ENCODE measurements at places on chromosomes 2 and 18. TPM values are rescaled to one million over a fixed set of nuclear protein-coding genes. Genes with fewer than 3 reads are reported as not detected.

STON1 gene
- 1.3 TPM for total RNA-seq

PLCL1 gene
- total RNA-seq, result 0.45 TPM

WDFY1 gene
- total RNA-seq, result 25.3 TPM

EPAS1 gene
- 16.2 TPM for total RNA-seq

RAD51AP2 gene
- not detected for total RNA-seq

CAVIN2 gene
- not detected for total RNA-seq

BOLL gene
- not detected for total RNA-seq

REG1B gene
- not detected for total RNA-seq

CYP26B1 gene
- total RNA-seq, result not detected

RESP18 gene
- total RNA-seq, result not detected

AGXT gene
- total RNA-seq, result not detected

TTN gene
- total RNA-seq, result 2.8 TPM

GRCh38 chr2:70715071-70715985, 52.7 kb downstream of the ADD2 start:
- no peak for DNase-seq

- peak; percentile 87 for DNase-seq
Observed at GRCh38 chr18:8754995-8755960, 49.9 kb downstream of the MTCL1 start.

- no peak for DNase-seq
Observed at GRCh38 chr2:58788402-58788801, 547.3 kb upstream of the FANCL start.

DNA sequence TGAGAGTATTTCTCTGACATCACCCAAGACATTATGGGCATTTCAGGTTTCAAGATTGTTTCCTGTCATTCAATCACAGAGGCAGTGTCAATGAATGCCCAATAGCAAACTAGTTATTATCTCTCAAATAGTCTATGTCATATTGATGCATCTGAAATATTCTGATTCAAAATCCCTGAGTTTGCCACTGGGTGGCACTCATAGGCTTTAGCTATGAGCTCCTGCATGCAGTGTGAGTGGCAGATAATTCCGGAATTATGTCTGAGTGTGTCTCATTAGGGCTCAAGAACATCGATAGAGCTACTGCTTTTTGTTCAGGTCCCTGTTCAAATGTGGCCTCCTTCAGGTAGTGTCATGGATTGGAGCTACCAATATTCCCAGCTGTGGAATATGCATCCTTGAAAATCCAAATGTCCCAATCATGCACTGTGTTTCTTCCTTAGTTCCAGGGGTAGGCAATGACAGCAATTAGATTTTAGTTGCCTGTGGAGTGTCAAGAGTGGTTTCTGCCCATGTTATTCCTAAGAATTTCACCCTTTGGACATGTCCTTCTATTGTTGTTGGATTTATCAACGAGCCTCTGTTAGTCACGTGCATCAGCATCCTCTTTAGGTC, 7.8 kb upstream of the OR6B3 start:
- DNase-seq, result peak; percentile 84

GRCh38 chr2:15435474-15435873, 125.7 kb downstream of the NBAS start:
- DNase-seq, result no peak

DNA sequence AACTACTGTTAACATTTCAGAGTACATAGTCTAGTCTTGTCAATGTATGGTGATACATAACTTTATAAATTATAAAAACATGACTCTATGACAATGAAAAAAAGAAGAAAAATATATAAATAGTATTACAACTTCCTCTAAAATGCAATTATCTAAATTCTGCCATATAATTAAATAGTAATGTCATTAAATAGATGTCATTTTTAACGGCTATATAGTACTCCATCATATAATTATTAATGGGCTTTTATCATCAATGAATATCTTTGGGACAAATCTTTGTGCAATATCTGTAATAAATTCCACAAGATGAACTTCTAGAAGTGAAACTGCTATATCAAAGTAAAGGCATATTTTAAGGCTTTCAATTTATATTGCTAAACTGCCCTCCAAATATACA, 24.8 kb downstream of the ATF2 start:
- DNase-seq, result no peak

- no peak for DNase-seq
Observed at GRCh38 chr18:2709316-2709715, 53.8 kb downstream of the SMCHD1 start.

DNA sequence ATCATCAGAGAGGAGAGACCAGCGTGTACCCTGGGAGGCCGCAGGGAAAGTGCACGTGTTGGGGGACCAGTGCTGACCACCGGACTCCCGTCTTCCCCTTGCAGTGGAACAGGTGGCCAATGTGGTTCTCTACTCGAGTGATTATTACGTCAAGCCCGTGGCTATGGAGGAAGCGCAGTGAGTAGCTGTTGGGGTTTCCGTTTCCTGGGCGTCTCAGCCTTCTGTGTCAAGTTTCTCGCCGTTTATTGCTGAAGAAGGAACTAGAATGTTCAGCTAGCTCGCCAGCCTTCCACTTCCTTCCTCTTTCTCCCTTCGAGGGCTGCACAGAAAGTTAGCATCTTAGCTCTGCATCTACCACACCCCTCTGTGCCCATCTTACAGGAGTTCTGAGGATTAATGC, 22.8 kb upstream of the DGKD start:
- peak; percentile 93 for DNase-seq

DNA sequence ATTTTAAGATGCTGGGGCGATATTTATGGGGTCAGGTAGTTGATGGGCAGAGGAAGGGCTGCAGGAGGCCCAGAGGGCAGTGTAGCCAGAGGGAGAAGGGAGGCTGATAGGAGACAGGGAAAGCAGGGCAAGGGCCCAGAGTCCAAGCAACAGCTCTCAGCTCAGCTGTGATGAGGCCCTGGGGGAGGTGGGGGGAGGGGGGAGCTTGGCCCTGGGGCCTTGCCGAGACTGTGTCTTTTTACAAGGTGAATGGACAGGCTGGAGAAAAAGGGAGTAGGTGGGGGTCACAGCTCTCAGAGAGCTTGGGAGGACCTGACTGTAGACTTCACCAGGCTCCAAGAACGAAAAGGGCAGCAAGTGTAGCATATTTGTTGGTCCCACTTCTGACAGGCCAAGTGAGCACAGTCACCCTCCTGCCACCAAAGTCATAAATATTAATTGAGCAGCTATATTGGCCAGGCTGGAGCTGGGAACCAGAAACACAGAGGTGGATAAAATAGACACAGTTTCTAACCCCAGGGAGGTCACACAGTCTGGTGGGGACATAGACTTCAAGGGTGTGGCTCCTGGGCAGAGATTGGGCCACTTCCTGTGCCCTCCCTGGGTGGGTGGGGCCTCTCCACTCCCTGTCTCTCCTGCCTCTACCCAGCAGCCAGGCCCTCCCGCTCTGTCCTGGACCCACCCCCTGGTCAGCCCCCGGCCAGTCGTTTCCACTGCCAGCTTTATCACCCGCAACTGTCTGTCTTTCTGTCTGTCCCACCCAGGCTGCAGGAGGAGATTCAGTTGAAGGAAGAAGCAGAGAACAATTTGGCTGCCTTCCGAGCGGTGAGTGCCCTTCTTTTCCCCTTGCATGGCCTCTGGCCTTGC, 1.4 kb downstream of the DES start:
- no peak for DNase-seq

DNA sequence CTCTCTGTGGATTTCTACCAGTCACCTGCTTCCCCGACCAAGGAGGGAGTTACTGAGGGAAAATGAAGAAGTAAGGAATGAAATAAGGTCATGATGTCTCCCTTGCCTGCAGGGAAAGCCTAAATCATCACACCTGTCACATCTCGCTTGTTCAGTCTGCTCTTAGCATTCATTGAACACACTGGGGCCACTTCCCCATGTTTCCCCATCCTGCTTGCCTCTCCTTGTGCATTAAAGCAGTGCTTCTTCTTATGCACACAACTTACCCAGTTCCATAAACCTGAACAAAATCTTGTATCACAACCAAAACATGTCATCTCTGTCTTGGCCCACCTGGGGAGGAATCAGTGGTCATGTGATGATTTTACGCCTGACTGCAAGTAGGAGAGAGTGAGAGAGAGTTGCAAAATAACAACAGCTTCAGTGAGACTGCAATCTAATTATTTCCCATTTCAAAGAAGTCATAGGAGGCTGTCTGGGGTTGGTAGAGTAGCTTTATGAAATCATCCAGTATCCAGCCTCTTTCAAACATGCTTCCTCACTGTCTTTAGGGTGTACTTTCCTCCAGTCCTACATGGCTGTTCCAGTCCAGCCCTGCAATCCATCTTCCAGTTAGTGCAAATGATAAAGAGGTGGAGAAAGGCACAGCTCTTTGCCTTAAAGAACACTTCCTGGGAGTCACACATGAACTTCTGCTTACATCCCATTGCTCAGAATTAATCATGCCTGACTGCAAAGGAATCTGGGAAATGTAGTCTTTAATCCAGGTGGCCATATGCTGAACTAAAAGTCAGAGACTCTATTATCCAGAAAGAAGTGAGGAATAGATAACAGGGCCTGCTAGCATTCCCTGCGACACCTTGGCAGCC, 220.1 kb downstream of the HAUS1 start:
- DNase-seq, result no peak

GRCh38 chr18:42274488-42275137, 319.6 kb downstream of the PIK3C3 start:
- DNase-seq, result no peak

GRCh38 chr2:55771612-55772011, 78.0 kb upstream of the PNPT1 start:
- no peak for DNase-seq

GRCh38 chr2:85342156-85342555, 12.2 kb downstream of the RETSAT start:
- no peak for DNase-seq

DNA sequence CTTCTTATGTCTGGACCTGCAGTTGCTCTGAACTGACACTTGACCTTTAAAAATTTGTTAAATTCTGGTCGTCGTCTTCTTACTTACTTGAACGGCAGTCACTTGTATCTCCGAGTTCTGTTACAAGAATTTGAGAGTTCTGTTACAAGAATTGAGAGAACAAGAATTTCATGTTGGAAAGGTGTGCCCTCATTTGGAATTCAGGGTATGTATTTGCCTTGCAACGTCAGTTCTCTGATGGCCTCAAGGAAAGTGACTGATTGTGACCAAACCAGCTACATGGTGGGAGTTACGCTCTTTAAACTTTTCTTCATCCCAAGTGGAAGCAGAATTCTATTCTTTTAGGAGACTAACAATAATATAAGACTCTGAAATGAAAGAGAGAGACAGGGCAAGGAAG, 320.0 kb upstream of the TRIB2 start:
- DNase-seq, result no peak

GRCh38 chr2:77142141-77142540, 380.0 kb downstream of the LRRTM4 start:
- DNase-seq, result no peak

DNA sequence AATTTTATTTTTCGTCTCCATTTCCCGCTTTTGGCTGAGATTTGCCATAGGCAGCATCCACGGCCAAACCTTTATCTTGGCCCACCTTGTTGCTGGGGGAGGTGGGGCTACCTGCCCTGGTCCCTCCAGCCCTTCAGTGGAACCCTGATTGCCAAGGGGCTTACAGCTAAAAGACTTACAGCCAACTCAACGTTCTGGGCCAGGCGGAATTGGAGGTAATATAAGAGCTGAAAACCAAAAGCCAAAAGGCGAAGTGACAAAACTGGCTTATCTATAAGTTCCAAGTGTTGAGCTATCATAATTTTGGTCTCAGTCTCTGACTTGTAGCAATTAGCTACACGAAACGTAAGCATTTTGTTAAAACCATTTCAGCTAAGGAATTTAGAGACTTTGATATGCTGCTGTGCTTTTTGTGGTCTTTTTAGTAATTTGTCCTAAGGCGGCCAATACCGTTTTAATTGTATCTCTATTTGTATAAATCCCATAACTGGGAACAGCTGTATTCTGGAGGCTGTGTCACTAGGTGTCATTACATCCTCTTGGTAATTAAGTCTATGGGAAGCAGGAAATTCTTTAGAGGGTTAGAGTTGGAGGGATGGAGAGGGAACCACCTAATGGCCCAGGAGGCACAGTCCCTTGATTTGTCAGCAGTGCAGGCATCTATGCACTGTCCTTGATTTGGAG, 24.0 kb downstream of the PDCD1 start:
- DNase-seq, result no peak

GRCh38 chr2:41375901-41376300, 671.9 kb upstream of the PKDCC start:
- no peak for DNase-seq

- DNase-seq, result no peak
Observed at GRCh38 chr2:15957881-15958713, 17.7 kb downstream of the MYCN start.

GRCh38 chr2:11983870-11984269, 237.4 kb downstream of the LPIN1 start:
- no peak for DNase-seq

GRCh38 chr2:19868224-19868623, 33.6 kb downstream of the TTC32 start:
- DNase-seq, result no peak

- DNase-seq, result peak; percentile 56
Observed at GRCh38 chr2:127397568-127398238, 9.9 kb upstream of the MAP3K2 start.

DNA sequence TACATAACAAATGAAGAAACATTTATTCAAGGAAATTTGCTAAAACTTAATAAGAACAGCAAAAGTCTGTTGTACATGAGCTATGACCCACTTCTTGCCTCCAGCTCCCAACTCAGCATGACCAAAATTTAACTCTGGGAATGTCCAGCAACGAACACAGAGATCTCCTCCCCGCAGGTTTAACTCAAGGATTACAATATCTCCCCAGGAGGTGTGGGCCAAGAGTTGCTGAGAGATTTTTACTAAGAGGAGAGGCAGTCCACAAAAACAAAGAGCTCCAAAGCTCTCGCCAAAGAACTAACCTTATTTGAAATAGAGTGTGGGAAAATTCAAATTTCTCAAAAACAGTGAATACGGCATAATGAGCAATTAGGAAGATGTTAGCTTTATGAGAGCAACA, 318.5 kb downstream of the GRB14 start:
- no peak for DNase-seq

DNA sequence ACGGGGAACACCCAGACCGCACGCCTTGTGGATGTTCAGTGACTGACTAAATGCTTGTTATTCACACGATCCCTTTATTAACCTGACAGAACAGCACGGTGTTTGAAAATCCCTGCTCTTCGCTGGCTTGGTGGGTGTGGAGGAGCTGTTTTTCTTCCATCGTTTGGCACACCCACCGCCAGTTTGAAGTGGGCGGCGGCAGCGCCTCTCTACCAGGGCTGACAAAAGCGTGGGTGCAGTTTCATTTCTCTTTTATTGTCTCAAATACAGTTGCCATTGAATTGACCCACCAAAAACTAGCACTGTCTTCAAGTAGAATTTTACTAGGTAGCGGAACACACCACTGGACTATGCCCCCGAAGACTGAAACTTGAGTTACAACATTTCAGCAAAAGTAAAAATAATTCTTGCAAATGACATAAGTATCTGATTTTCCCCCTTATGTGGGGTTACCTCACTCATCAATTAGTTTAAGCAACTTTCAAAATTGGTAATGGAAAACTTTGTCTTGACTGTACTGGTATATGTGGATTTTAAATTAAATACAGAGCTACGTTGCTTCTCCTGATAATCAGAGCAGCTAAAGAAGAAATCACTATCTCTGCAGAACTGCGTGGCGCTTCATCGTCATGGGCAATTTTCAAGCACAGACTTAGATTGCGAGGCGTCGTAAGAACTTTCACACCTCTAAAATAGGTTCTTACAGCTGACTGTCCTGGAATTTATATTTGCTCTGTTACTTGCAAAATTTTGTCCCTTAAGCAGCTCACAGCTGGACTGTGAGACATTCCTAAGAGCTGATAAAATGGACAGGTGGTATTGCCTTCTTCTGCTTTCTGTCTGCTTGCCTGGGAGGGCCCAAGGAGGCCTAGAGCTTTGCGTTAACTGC, 60.9 kb downstream of the LDLRAD4 start:
- DNase-seq, result peak; percentile 72

All from activated CD4-positive, alpha-beta T cell treated with anti-CD3 and anti-CD28 coated beads, Interleukin-2, amount 10 ng/mL, durations not matched to agents 24 days and 14 days (primary cell).